Mucosa of descending colon (tissue), 3 donors: ENCODE measurements at places on chromosomes 5 and 9. TPM values are rescaled to one million over a fixed set of nuclear protein-coding genes. Genes with fewer than 3 reads are reported as not detected.

DNA sequence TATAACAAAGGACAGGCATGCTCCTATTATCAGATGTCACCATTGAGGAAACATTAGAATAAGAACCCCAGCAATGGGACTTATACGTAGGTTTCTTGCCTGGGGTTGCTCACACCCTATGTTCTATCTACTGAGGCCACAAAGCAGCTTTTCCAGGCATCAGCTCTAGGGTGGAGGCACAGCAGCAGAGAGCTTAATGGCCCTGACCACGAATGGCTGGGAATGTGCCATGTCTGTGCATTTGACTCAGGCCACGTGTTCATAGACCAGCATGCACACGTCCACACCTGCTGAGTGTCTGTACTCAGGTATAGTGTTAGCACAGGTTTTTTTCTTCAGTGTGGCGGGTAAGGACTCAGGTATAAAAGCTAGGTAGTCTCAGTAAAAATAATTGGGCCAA, 129.4 kb downstream of the AOPEP start:
- DNase-seq, result no peak

DNA sequence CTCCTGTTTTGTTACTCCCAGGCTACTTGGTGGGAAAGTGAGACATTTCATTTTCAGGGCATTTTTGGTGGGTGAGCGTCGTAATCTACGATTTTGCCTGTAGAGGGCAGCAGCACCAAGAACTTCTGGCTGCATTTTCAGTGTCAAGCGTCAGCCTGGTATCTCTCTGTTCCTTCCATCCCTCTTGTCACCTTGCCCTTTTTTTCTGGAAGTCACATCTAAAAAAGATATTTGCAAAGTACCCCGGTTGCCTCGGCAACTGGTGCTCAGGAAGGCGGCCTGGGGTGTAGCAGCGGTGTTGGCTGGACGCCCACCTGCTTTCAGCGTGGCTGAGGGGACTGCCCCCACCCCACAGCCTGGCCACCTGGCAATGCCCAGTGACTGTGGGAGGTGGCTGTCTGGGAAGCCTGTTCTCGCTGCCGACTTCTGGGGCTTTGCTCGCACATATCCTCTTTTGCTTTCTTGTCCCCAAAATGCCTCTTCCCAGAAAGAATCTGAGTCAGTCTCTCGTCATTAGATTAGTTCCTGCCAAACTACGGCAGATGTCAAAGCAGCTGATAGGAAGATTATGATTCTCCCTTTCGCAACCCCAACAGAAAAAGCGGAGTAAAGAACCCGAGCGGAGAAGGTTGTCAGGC, 84.5 kb downstream of the ACER2 start:
- peak; percentile 31 for DNase-seq

DNA sequence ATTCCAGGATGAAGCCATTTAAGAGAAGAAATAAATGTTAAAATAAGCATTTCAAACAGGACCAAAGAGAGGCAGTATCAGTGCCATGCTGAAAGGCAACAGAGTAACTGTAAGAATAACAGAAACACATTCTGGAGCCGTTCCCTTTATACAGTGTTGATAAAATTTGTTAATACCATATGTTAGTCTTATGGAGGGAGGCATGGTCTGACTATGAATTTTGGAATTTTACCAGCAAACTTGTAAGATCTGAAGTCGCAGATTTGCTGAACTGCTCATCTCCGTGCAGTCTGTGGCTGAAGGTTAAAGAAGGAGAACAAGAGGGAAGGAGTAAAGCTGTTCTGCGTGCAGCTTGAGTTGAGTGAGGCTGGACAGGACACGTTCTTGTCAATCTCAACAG, 508.4 kb downstream of the NFIB start:
- DNase-seq, result no peak

- DNase-seq, result peak; percentile 22
Observed at GRCh38 chr5:180047667-180048066, 23.9 kb downstream of the RNF130 start.

- no peak for DNase-seq
Observed at GRCh38 chr5:157286761-157287211, 20.9 kb downstream of the CYFIP2 start.

GRCh38 chr5:76525956-76526355, 97.2 kb downstream of the F2RL2 start:
- no peak for DNase-seq

GRCh38 chr9:36152741-36153438, 16.3 kb upstream of the CCIN start:
- DNase-seq, result no peak

DNA sequence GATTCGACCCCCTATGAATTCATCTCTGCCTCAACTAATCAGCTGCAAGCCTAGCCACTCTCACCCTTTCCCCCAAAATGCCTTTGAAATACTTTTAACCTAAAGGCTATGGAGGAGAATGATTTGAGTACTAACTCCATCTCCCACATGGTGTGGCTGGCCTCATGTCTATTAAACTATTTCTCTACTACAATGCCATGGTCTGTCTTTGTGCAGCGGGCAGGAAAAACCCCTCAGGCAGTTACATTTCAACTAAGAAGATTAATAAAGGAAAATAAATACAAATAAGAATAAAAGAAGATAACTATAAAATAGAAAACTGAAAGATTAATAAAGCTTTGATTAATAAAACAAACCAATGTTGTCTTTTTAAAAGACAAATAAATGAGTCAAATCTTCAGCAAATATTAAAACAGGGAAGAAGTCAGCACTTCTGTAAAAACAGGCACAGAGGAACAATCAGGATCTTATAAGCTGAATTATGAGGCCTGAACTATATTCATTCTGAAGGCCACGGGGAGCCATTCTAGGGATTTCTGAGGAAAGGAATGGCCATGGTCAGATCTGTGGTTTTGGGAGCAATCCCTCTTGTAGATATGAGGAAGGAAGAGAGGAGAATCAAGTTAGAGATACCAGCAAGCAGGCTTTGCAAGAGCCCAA, 116.1 kb upstream of the SLC12A2 start:
- DNase-seq, result no peak

DNA sequence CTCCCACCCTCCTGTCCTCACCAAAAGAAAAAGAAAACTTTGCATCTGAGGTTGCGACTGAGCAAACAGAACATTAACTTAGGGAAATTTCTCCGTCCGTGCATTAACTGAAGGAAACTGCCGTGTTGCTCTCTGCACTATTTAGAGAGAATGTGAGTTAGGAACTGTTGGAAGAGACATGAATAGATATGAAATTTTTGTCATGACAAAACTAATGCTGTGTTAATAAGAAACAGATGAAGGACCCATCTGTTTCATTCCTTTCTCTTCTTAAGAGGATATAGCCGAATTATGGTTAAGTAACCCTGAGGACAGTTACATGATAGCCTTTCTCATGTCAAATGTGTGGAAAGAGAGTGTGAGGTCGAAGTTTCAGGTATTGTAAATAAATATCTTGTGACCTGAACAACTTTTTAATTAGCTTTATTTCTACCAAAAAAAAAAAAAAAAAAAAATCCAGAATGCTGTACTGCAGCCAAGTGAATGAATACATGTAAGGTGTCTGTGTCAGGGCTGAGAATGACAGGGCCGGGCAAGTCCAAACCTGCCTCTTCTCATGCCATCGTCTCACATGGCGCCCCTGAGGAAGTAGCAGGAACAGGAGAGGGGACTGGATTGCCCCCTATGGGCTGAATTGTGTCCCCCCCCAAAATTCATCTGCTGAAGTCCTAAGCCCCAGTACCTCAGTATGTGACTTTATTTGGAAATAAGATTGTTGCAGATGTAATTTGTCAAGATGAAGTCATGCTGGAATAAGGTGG, 35.6 kb upstream of the ANKRD33B start:
- no peak for DNase-seq

DNA sequence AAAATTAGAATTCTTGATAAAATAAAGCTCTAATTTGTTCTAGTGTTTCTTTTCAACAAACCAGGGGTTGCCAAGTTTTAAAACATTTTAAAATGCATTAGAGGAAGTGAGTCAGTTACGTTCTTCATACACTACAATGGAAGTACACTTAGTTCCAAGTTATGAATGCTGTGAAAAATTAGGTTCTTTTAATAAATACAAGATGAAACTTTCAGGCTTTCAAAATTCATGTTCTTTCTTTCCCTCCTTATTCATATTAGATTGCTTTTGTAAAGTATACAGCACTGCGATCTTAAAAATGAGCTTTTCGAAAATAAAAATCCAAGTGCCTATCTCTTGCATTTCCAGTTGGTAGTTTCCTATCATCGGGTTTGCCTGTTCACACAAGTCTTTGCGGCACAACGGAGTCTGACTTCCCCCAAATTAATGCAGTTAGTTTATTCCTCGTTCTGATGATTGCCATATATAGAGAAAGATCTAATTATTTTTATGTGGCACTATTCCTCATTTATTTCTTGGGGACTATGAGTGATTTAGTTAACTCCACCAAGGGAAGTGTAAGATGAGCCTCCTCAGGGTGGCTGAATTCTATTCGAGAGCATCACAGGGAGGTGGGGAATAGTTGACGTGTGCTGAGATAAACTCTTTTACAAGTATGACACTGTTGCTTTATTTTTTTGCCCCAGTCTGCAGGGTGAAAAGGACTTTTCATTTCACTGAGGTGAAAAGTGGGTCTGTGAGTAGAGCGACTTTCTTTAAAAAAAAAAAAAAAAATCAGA, 238.2 kb downstream of the CD180 start:
- DNase-seq, result no peak

GRCh38 chr9:28121366-28121765, 548.1 kb upstream of the C9orf72 start:
- DNase-seq, result no peak

DNA sequence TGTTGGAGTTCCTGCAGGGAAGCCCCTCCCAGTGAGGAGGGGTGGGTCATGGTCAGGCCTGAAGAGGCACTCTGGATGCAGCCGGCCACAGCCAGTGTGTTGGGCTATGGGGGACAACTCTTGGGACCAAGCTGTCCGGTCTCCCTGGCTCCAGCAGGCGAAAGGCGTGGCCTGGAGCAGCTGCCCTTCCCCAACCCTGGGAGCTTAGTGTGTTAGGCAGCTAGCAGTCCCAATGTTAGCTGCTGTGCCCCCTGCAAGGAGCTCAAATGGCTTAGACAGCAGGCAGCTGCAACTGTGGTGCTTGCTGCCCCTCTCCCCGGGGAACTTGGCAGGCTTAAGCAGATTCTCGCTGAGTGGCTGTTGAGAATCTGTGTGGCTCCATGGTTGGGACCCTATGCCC, 67.5 kb upstream of the ACTBL2 start:
- DNase-seq, result peak; percentile 25

- DNase-seq, result no peak
Observed at GRCh38 chr5:135376961-135377624, 21.9 kb downstream of the MACROH2A1 start.

GRCh38 chr5:162473041-162473714, 405.6 kb downstream of the GABRG2 start:
- DNase-seq, result no peak

DNA sequence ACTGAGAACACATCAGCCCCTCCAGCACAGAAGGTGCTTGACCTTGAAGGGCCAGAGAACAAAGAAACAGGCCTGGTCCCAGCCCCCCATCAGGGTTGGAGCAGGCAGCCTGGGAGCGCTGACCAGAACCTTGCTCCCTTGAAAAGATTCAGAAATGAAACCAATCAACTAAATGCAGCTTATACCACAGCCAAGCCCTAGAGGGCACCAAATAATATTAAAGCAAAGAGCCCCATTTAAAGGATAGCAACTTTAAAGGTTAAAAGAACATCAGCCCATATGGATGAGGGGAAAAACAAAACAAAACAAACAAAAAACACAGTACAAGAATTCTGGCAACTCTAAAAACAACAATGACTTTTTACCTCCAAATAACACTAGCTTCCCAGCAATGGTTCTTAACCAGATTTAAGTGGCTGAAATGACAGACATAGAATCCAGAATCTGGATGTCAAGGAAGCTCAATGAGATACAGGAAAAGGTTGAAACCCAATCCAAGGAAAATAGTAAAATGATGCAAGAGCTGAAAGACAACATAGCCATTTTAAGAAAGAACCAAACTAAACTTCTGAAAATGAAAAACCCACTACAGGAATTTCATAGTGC, 471.9 kb downstream of the MTRR start:
- no peak for DNase-seq

- no peak for DNase-seq
Observed at GRCh38 chr5:91424638-91425436, 41.7 kb upstream of the ARRDC3 start.

- no peak for DNase-seq
Observed at GRCh38 chr5:2872676-2873075, 121.2 kb upstream of the IRX2 start.

DNA sequence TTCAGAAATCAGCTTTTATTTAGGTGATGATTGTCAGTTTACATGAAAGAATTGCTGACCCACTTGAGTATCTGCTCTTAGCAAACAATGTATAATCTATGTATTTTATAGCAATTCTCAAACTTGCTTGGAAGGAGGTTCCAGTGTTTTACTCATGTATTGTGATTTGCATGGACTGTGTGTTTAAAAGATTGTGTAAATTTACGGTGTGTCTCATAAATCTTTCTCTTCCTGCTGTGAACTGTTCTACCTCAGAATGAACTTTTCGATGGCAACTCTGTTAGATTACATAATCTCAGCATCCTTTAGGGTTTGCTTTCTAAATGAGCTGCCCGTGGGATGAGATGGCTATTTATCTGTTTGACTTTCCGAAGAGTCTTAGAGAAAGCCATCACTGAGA, 122.5 kb downstream of the MEF2C start:
- DNase-seq, result no peak

DNA sequence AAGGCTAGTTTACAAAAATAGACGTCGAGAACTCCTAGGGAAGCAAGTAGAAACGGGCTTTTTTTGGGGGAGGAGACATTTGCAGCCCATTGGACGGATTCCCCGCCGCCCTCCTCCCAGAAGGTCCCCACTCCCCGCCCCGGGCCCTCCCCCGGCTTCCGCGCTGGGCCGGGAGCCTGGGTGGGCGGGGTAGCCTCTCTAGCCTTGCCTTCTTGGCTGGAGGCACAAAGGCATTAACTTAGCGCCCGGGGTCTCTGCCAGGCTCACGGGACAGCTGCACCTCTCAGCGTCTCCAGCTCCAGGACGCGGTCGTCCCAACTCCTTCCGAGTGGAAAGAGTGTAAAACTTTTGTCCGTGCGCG, at the start of gene DMRTA1:
Gene DMRTA1, plus strand, starts transcription at position 236 of the 361 bp plus-strand sequence. CDS start 242 bp downstream, outside the sequence.
- peak; percentile 71 for DNase-seq

Gene RASGEF1C
- total RNA-seq, result 0.65 TPM

Gene IQGAP2
- 59.7 TPM for total RNA-seq

Gene KIF12
- total RNA-seq, result 36.9 TPM
